Activated T-cell treated with anti-CD3 and anti-CD28 coated beads for 4 hours (primary cell): ENCODE measurements at places on chromosomes 3 and 15.

DNA sequence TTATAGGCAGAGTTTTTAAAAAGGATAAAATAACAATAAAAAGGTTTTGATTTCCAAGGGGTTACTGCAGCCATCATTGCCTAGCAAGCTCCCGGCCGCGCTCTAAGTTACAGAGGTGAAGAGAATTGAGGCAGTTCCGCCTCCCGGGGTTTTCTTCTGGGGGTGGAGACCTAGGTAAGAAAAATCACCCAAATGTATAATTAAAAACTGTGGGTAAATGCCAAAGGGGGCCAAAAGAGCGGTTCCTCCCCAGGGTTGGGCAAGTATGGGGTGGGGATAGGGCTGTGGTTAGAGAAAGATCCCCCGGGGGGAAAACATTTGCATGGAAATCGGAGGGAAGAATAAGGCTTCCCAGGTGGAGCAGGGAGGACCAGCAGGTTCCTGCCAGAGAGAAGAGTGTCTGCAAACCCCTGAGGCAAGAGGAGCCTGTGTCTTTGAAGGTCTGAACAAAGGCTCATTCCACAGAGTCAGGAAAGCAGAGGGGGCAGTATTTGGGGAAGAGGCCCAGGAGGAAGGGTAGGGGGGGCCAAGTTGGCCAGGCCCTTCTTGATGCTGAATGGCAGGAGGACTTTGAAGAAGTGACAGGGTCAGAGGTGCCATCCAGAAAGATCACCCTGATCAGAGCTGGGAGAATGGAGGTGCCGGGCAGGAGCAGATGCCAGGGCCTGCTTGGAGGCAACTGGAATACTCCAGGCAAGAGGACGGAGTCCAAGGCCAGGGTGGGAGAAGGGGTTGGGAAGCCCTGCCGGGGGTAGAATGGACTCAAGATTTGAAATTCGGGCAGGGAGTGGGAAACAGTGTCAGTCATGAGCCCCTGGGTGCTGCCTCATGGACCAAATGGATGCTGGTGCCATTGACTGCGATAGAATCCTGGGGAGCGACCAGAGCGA lies 152.9 kb upstream of the RGMA start:
- no peak for DNase-seq

DNA sequence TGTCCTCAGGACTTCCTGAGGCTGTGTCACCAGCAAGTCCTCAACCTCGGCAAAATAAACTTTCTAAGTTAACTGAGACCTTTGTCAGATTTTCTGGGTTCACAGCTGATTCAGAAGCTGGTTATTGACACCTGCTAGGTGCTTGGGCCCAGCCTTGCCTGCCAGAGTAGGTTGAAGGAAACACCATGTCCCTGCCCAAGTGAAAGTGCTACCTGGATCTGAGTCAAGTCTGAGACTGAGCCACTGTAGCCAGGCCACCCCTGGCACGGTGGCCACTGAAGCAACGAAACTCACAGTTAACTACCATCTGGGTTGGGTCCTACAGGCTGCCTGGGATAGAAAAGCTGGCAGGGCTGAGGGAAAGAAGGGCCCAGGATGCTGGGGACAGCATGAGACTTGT lies 8.2 kb downstream of the HYAL2 start:
- no peak for DNase-seq

DNA sequence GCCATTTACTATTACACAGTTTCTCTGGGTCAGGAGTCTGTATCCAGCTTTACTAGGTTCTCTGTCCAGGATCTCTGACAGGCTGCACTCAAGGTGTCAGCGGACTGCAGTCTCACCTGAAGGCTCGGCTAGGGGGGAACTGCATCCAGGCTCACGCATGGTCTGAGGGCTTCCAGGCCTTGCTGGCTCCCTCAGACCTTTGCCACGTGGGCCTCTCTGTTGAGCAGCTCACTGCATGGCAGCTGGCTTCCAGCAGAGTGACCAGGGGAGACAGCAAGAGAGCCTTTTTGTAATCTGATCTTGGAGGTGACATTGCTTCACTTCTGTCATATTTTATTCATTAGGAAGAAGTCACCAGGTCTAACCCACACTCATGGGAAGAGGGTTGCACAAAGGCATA lies 152.3 kb downstream of the CACNA2D3 start:
- no peak for DNase-seq

GRCh38 chr3:27623085-27623753 lies 98.9 kb downstream of the EOMES start:
- no peak for DNase-seq
